ENCODE measurements at places on chromosomes 7 and 10.

DNA sequence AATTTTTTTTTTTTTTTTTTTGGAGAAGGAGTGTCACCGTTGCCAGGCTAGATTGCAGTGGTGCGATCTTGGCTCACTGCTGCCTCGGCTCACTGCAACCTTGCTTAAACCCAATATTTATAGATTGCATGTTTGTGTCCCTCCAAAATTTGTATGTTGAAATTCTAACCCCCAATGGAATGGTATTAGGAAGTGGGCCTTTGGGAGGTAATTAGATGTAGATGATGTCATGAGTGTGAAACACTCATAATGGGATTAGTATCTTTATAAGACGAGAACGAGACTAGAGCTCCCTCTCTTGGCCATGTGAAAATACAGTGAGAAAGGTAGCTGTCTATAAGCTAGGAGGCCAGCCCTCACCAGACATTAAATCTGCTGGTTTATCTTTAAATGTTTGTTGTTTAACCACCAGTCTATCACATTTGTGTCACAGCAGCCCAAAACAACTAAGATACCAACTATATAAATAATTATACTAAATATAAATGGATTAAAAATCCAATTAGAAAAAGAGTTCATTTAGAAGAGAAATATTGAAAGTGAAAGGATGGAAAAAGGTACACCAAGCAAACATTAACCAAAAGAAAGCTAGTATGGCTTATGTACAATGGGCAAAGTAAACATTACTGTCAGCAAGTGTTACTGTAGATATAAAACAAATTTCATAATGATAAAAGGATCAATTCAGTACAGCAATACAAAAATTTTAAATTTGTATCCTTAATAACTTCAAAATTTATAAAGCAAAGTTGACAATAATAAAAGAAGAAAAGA lies 9.3 kb downstream of the TCAF1 start:
- DNase-seq: no peak

- no peak for DNase-seq
These were observed 186.8 kb downstream of the CTTNBP2 start for GRCh38 chr7:117686311-117686935.

DNA sequence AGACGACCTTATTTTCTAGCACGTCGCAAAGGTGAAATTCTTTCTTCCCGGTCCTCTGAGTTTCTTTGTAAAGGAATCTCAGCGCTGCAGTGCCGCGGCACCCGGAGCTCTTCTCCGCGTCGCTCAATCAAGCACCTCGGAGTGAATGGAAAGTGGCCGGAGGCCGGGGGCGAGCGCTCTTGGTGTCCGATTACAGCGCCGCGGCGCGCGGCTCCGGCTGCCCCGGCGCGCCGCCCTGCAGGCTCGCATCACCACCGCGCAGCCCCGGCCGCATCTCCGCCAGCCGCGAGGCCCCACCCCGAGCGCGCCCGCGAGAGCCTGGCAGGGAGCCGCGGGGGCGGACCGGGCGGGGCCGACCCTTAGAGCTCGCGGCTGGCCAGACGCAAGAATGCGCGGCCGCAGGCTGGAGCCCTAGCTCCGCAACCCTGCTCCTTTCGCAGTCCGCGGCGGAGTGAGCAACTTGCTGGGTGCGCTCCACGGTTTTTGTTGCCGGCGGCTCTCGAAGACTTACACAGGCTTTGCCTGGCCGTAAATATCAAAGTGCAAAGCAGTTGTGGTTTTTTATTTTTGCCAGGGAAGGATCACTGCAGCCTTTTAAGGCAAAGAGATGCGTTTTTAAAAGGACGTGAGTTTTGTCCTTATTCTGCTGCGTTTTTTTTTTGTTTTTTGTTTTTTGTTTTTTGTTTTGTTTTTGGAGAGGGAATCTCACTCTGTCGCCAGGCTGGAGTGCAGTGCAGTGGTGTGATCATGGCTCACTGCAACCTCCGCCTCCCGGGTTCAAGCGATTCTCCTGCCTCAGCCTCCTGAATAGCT lies at the start of gene SEMA3C:
Gene SEMA3C, minus strand, starts transcription at position 143 of the 813 bp plus-strand sequence. CDS start 2,270 bp downstream, outside the sequence.
- no peak for DNase-seq

GRCh38 chr7:69411018-69411417 lies 187.3 kb upstream of the AUTS2 start:
- DNase-seq: no peak

GRCh38 chr7:94295850-94296249 lies 98.8 kb upstream of the COL1A2 start:
- no peak for DNase-seq

DNA sequence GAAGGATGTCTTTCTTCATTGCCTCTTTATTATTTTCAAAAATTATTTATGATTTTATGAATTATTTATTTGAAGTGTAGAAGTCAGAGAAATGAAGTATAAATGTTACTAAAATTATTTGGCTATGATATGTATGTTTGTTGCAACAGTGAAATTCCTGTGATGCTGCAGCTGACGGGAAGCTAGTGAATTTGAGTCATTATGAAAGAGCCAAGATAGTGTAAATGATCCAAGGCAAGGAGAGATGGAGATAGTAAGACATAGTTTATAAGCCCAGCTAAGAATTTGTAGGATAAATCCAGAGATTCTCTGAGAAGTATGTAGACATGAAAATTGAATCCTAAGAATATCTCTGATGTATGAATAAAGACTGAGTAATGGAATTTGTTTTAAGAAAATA lies 30.8 kb downstream of the CASD1 start:
- DNase-seq: no peak

- DNase-seq: no peak
These were observed 8.1 kb downstream of the PRKRIP1 start for GRCh38 chr7:102404005-102404861.

DNA sequence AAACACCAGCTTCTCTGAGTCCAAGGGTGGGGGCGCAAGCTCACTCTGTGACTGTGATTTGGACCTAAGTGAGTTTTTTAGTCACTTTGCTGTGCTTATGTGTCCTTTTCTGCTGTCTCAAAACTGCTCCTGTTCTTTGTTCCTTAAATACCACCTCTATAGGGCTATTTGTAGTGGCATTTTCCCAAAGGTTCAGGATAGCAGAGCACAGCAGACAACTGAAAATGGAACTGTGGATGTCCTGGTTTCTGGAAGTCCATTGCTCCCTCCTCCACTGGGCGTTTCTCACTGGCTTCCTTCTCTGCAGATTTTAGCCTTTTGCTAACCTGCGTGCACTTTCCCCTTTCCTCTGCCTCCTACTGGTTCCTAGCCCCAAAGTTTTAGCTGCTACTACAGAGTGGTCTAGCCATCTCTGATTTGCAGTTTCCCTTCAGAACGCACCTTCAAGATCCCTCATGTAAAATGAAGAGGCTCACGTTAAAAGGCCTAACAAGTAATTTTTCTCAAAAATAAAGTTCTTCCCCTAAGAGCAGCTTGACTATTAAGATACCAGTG lies 25.6 kb downstream of the BLVRA start:
- no peak for DNase-seq

DNA sequence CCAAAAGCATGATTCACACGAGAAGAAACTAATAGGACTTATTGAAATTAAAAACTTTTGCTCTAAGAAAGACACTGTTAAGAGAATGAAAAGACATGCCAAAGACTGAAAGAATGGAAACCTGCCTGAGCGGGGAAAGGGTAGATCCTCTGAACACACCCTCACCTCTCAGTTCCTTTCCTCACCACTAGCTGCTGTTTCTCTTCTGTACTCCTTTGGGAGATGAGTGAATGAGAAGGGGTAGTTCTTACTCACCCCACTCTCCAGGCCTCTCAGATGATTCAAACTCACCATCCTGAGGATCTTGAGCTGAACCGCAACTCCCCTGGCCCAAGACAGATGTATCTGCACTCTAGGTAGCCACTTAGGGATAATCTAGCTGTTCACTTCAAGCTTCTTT lies 41.9 kb downstream of the IQUB start:
- no peak for DNase-seq

GRCh38 chr10:34343764-34344163 lies 471.3 kb downstream of the PARD3 start:
- DNase-seq: no peak

DNA sequence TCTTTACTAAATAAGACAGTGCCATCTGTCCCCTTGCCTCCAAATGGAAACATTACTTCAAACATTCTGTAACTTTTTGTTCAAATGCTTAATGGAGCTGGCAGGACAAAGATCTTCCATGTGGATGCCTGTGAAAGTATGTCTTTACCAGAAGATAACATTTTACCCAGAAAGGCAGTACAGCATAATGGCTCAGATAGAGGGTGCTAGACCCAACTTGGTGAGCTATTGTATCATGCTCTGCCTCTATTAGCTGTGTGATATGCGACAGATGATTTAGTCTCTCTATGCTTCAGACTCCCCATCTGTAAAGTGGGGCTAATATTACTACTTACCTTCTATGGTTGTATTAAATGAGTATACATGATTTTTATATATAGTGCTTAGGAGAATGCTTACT lies 8.8 kb upstream of the SMKR1 start:
- no peak for DNase-seq

GRCh38 chr10:76883596-76883995 lies 754.0 kb downstream of the KCNMA1 start:
- no peak for DNase-seq

GRCh38 chr10:8331387-8331786 lies 276.9 kb downstream of the GATA3 start:
- DNase-seq: peak; percentile 13

DNA sequence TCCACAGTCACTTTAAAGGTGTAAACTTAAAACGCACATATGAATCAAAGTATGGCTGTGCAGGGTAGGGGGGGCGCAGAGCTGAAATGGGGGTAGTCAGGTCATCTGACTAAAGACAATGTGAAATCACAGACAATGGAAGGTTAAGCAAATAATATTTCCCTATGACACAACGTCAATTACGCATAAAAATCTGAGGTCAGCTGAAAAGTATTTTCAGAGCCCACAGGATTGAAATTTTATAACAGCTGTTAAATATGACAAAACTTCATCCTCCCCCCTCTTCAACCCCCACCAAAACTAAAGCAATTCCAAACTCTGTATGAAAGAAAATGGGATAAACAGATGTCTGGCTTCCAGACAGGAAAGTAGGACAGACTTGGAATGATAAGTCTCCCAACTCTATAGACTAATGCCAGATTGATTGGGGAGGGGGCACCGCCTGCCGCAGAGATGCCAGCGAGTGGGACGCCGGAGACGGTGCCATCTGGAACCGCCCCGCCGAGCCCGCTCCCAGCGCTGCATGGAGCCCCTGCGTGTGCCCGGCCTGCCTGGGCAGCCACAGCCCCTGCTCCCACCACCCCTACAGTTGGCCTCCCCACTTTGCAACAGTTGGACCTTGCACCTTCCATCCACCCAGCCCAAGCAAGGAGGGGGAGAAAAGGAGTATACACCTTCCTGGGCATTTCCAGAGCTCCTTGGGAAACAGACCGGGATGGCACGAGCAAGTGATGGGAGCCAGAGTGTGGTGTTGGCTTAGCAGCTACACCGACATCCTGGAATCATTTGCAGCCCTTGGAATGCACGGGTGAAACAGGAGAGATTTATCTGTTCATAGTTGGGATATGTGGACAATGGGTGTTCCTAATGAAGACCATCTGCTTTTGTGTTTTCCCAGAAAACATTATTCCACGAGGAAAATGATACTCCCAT lies 10.7 kb downstream of the EBF3 start:
- DNase-seq: no peak

GRCh38 chr7:47327698-47328391 lies 254.1 kb downstream of the TNS3 start:
- no peak for DNase-seq

DNA sequence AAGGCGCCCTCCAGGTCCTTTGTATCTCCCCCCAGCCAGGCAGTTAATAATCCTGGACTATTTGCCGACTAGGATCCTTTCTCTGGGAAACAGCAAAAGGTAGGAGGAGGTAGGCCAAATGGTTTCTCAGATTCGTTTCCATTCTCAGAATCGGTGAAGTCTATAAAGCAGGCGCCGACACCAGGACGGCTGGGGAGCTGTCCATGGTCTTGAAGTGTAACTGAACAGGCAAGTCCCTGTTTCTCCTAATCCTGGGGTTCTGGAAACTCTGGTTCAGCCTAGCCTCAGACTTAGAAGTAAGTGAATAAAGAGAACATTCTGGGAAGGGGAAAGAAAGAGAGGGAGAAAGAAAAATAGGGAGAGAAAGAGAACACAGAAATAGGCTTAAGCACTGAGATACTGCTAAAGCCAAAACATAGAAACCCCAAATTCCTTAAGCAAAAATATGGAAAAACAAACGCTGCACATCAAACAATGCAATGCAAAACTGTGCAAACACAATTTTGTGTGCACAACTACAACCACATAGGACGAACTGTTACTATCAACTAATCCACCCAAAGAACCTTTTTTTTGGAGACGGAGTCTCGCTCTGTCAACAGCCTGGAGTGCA lies 11.1 kb upstream of the INA start:
- peak; percentile 17 for DNase-seq

GRCh38 chr10:103921248-103921647 lies 3.3 kb upstream of the STN1 start:
- DNase-seq: no peak

GRCh38 chr7:138116141-138116540 lies 39.9 kb downstream of the AKR1D1 start:
- no peak for DNase-seq

GRCh38 chr7:44521347-44522095 lies 19.6 kb downstream of the NPC1L1 start:
- no peak for DNase-seq

DNA sequence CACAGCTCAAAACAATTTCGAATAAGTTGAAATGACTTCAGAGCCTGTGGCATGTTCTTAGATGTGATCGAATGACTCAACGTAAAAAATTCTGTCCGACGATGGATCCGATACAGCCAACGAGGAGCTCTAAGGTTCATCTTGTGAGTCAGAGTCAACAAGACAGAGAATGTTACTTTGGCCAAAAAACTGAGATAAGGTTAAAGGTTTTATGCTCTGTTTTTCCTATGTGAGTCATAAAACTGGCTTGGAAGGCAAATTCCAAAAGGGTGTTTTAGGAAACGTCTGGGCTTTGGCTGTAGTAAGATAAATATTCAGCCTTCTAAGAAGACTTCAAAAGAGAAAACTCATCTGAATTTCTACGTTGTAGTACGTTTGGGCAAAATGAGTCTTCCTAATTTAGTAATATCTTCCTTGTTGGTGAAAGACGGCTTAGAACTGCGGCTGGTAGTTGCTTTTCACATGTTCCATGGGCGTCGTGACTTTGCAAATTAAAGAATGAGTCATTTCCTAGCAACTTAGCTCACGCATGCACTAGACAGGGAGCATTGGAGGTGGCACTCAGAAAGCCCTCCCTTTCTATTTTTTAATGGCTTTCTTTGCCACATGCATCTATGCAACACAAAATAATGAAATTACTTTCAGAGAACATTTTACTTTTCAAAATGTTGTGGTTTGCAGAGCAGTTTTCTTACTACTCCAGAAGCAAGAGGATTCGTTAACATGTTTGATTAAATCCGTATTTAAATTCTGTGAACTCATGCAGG lies 28.2 kb downstream of the PFKP start:
- DNase-seq: no peak

- no peak for DNase-seq
These were observed 92.4 kb upstream of the SGCE start for GRCh38 chr7:94748376-94748775.

DNA sequence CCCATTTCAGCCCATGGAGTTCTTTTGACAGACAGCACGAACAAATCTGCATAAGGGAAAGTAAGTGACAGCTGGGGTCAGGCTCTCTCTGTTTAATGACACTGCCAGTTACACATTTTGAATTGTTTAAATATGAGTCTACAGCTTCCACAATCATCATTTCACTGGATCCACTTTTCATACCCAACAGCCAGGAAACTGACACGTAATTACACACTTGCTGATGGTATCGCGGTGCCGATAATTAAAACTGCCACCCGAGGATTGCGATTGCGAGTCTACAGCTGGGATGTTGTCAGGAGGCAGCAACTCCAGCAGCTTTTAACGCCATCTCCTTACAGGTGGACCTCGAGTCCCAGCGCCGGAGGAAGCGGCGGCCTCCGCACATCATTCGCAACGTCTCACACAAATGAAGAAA lies 230.8 kb upstream of the MGMT start:
- DNase-seq: no peak

All from T-helper 1 cell (primary cell).